ENCODE measurements at places on chromosomes 11 and 22.

- DNase-seq, result no peak
Measured at GRCh38 chr11:61140416-61140815, 20.8 kb downstream of the VPS37C start.

DNA sequence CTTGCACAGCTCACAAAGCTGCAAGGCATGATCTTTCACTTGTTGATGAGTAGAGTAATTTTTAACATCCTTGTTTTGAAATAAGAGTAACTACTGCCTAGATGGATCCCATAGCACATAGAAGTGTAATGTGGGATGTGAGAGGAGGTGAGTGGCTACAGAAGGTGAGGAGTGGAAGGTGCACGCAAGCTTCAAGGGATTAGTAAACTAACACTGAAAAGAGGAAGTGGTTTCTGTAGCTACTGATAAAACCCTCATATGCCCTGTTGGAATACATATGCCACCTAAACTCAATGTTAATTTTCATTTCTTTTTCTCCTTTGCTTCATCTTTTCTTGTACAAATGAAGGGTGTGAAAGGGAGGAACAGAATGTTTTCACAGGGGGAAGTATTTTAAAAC lies 22.0 kb upstream of the CTSC start:
- DNase-seq, result no peak

- DNase-seq, result no peak
Measured at GRCh38 chr22:32771756-32772155, 29.7 kb upstream of the TIMP3 start.

GRCh38 chr22:30045901-30046715 lies 34.2 kb upstream of the HORMAD2 start:
- no peak for DNase-seq

DNA sequence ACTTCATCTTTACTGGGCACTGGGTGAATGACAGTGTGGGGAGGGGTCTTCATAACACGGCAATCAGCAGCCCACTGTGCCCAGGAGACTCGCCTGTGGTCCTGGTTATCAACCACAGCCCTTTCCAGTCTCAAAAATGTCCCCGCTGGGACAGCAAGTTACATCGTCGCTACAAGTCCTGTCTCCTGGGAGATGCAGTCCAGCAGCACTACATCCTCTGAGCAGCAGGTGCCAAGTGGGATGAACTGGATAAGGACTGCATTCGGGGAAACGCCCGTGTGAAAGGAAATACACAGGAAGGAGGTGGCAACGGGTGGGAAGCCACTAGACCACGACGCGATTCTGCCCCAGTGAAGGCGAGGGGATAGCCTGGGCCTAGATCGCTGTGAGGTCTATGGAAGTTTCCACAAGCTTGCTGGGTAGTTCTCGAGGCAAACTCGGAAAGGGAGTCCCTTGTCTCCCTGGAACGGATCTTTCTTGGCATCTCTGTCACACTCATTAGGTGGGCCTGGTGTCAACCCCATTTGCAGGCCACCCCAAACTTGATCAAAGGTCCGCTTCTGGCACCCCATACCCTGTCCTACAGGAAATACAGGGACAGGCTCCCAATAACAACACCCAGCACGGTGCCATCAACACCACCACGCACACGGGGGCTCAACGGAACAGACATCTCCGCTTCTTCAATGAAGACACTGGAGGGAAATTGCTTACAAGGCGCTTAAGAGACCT lies 4.4 kb downstream of the ASCL2 start:
- no peak for DNase-seq

- DNase-seq, result no peak
Measured at GRCh38 chr11:95135155-95135554, 45.5 kb downstream of the ENDOD1 start.

DNA sequence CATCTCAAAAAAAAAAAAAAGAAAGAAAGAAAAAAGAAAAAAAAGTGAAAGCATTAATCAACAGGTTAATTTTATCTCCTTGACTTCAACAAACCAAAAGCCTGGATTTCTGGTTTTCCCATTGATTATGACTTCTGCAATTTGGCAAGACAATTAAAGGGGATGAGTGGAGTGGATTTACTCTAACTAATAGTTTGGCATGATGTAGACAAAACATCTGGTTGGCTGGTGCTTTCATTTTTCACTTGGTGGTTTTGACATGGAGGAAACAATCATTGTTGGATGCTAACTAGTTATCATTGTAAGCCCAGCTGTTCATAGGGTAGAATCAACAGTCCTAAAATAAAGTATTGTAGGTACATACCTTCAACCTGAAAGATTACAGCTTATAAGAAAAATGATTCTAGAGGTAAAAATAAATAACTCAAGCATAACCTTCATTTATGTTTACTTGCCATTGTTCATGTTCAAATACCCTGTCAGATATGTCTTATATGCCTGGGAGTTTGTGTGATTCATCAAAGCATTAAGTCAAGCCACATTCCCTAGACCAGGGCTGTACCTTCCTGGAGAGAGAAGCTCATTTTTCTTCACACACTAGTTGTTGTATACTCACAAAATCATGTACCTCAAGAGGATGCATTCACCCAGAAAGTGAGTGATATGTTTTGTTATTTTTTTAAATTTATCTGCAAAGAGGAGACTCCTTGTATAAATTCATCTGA lies 15.1 kb downstream of the FIBIN start:
- DNase-seq, result no peak

DNA sequence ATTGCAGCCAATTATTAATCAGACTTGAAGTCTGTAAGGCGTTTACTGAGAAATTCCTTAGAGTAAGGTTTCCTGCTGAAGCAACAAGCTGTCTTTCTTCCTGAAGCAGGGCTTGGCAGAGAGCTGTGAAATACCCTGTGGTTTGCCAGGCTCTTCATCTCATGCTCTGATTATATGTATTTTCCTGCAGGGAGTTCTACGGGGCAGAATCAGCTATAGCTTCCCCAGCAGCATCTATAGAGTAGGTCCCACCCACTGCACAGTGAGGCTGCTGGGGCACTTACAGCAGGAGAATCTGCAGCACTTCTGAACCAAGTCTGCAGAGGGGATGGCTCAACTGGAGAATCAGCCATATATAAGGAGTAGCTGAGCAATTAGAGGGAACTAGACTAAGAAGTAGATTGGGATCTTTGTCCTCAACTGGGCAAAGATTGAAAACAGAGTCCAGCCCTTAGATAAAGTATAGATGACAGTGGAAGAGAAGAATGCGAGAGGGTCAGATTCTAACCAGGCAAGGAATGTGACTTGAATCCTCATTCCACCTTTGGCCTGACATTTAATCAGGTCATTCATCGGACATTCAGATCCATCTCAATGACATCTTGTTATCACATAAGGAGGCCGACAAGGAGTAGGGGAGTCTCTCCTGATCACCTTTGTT lies 37.6 kb downstream of the CNTF start:
- no peak for DNase-seq

DNA sequence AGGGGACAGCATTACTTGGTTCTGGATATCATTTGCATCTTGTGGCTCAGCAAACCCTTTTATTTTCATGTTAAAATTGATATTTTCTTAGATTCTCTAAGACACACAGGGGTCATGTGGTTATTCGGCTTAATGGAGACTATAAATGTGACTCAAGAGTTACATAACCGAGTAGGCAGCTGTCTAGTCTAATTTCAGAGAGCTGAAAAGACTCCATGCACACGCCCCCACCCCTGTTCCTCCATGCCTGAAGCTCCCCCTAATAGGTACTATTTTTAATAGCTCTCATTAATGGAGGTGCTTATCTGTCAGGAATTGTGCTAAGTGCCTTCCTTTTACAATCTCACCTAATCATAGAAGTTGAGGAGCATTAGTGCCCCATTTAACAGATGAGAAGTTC lies 189.2 kb upstream of the ARHGAP20 start:
- no peak for DNase-seq

DNA sequence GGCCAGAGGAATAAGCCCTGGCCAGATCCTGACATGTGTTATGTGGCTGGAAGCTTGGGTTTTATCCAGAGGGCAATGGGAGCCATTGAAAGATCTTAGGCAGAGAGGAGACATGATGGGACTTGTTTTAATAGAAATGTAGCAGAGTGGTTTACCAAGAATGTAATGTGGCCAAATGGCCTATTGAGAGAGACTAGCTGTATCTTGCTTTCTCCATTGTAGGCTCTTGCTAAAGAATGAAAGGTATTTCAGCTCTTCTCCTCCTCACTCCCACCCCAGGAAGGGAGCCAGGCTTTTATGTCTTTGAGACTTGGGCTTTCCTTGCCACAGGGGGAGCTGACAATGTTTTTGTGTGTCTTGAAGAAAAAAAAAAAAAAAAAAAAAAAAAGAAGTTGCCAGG lies 82.3 kb downstream of the TRIM29 start:
- no peak for DNase-seq

DNA sequence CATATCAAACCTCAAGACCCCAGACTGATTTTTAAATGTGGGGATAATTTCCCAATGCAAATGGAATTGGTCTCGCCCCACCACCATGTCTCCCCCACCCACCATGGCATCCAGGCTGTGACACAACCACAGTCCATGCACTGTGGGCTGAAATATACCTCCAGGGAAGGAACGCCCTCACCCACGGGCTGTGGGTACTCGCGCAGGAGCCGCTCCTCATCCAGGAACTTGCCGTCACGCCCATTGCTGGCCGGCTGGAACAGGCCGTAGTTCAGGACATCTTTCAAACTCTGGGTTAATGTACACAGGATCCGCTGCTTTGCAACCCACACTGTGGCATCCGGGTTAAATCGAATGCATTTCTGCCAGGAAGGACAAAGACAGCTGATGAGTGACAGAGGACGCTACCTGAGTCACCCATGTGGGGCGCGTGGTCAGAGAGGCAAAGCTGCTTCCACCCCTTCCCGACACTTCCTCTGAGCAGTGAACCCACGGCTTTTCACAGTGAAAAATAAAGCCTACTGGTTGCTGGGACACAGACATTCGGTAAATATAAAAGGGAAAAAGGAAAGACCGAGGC lies 133.6 kb downstream of the SHANK2 start:
- no peak for DNase-seq

DNA sequence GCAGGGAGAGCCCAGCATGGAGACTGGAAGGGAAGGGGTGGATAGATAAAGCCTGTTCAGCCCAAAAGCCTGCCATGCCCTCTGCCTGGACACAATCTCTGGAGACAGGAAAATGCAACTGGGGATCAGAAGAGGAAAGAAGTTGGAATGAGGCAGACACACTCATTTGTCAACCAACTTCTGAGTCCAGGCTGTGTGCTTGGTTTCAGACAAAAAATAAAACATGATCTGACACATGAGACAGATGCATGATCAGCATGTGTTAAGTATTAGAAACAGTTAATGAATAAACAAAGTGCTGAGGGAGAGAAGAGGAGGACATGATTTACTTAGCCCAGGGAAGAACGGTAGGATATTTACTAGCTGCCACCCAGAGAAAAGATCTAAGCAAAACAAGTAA lies 839 bp downstream of the LRRN4CL start:
- DNase-seq, result no peak

GRCh38 chr11:33068611-33069340 lies 29.4 kb downstream of the TCP11L1 start:
- no peak for DNase-seq

- DNase-seq, result no peak
Measured at GRCh38 chr22:23583836-23584235, 3.7 kb upstream of the IGLL1 start.

GRCh38 chr22:17586831-17587440 lies 23.6 kb downstream of the SLC25A18 start:
- DNase-seq, result no peak

- no peak for DNase-seq
Measured at GRCh38 chr22:42719133-42719532, 1.5 kb downstream of the A4GALT start.

- DNase-seq, result no peak
Measured at GRCh38 chr22:16987822-16988221, 20.2 kb downstream of the GAB4 start.

- DNase-seq, result no peak
Measured at GRCh38 chr11:399731-400211, 5.8 kb downstream of the PKP3 start.

- no peak for DNase-seq
Measured at GRCh38 chr11:31926816-31927528, 115.8 kb upstream of the PAX6 start.

GRCh38 chr11:3845670-3846069 lies 4.9 kb upstream of the RHOG start:
- no peak for DNase-seq

DNA sequence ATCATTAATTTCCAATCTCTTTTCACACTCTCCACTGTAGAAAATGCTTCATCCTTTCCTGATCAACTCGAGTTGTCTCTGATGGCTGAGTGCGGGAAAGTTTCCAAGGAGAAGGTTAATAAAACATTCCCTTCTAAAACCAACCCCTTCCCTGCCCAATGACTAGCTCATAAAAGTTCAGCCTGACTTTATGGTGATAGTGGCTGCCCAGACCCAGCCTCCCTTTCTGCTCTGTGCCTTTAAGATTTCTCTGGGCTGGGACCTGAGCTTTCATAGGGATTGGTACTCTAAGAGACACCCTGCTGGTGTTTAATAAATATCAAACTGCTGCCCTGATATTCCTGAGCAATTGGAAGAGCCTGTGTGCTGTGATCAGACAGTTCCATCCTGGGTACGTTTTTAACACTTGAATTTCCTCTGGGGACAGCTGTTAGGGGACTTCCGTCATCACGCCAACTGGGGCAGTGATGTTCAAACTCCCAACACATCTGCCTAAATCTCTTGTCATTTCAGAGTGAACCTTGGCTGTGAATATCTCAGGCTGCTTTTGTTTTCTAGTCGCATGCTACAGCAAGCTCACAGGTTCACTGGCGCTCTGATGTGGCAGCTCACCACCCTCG lies 195.0 kb upstream of the KIRREL3 start:
- DNase-seq, result no peak

- no peak for DNase-seq
Measured at GRCh38 chr11:124200671-124201070, 17.5 kb downstream of the OR10D3 start.

- no peak for DNase-seq
Measured at GRCh38 chr11:115184901-115185300, 319.3 kb downstream of the CADM1 start.

GRCh38 chr11:119832202-119832935 lies 103.4 kb upstream of the NECTIN1 start:
- no peak for DNase-seq

GRCh38 chr11:108891143-108891542 lies 226.3 kb downstream of the DDX10 start:
- no peak for DNase-seq

GRCh38 chr11:124467381-124467927 lies 22.0 kb upstream of the OR8B8 start:
- no peak for DNase-seq

GRCh38 chr22:32722441-32722840 lies 79.1 kb upstream of the TIMP3 start:
- DNase-seq, result no peak

- no peak for DNase-seq
Measured at GRCh38 chr11:2202900-2203439, 31.4 kb upstream of the TH start.

- DNase-seq, result no peak
Measured at GRCh38 chr11:17449158-17449557, 27.5 kb downstream of the ABCC8 start.

DNA sequence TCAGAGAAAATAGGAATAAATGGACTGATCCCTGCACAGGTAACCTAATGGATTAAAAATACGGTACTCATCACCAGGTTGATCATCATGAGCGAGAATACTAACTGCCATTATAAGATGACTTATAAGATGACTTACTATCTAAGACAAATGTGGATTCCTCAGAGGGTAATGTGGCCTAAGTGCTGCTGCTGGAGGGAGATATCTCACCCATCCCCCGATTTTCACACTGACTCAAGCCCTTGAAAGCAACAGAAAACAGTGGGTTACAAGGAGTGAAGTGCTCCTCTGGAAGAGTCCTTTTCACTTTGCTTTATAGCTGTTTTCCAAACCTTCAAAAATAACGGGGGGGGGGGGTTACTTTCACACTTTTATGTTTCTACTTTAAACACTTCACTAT lies 920 bp downstream of the TMEM218 start:
- no peak for DNase-seq
